ENCODE measurements at places on chromosomes 16 and 17.

- no peak for DNase-seq
Observed at GRCh38 chr17:77741109-77741508, 217.4 kb upstream of the TNRC6C start.

DNA sequence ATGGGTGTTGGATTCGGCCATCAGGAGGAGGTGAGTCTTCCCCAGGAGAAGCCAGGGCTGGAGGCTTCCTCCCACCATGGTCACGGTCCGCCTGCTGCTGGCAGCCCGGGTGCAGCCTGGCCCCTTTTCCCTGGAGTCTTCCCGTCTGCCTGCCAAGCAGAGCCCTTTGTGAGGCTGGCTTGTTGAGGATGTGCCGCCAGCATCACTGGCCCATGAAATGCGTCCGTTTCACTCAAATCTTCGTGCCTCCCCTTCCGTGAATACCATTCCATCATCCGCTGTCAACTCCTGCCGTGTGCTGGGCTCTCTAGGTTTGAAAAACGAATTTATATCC lies 9.6 kb downstream of the VPS4A start:
- DNase-seq, result no peak

DNA sequence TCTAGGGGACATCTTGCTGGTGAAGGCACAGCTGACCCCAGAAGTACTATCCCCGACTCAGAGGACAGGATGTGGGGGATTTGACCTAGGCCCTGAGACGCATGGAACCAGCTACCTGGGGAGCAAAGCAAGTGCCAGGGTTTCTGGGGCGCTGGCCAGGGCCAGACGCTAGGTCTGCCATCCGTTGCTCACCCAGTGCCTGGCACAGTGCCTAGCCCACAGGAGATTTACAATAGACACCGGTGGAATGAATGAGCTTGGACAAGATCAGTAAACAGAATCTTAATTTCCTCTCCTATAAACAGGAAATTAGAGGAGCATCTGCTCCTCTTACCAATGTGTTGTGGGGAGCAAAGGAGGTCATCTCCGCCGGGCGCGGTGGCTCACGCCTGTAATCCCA lies 5.0 kb downstream of the RPRML start:
- DNase-seq, result no peak

DNA sequence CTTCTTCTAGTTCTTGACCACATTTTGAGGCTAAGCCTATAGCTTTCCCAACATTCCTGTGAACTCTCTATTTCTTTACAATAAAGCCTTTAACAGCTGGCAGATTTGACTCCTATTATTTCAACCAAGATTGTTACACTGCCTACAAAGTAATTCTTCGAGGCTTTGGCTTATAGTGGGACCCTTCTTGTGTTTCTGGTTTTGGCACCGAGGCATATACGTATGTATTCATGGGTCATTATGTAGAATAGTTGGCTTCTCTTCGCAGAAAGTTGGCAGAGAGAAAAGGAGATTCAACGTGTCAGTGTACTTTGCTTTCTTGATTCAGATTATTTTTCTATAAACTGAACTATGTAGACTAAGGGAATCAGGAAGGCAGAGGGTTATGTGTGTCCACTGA lies 102.2 kb downstream of the ABCA8 start:
- DNase-seq, result no peak

- no peak for DNase-seq
Observed at GRCh38 chr16:67967183-67967957, 1.1 kb downstream of the SLC12A4 start.

GRCh38 chr17:5219536-5219935 lies 15.1 kb downstream of the SCIMP start:
- no peak for DNase-seq

DNA sequence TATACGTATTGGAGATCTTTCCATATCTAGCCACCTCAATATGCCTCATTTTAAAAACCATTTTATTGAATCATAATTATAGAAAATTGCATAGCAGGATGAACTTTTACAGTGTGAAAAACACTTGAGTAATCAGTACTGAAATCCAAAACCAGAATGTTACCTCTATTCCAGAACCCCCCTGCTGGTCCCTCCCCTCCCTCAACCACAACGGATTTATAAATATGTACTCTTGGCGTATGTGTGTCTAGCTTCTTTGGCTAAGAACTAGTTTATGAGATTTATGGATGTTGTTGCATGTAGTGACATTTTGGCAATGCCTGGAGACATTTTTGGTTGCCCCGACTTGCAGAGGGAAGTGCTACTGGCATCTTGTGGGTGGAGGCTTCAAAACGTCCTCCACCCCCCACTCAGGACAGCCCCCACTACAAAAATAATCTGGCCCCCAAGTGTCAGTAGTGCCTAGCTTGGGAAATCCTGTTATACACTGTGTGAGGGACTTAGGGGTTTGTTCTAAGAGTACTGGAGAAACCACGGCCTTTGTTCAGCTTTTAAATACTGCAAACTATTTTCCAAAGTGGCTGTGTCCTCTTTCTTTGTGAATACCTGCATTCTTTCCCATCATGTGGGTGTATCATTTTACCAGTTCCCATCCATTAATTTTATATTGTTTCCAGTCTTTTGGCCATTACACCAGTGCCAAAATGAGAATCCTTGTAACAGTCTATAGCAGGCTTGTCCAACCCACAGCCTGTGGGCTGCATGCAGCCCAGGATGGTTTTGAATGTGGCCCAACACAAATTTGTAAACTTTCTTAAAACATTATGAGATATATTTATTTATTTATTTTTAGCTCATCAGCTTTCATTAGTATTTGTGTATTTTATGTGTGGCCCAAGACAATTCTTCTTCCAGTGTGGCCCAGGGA lies 23.7 kb downstream of the ITPRIPL2 start:
- DNase-seq, result no peak

DNA sequence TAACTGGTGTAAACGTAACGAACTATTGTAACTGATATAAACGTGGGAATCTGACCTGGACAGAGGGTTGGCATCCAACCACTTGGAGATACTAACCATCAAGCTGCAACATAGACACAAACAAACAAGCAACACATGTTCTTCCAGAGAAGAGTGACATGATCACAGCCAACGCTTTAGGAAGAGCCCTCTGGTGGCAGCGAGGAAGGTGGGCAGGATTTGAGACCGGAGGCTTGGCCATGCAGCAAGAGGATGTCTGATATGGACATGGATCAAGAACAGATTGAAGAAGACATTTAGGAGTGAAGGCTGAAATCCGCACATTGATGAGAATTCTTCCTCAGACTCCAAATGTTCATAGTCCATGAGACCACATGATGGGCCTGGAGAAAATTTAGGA lies 40.3 kb upstream of the TNRC6A start:
- DNase-seq, result no peak

GRCh38 chr17:65559804-65560627 lies 1.4 kb downstream of the AXIN2 start:
- peak; percentile 41 for DNase-seq

DNA sequence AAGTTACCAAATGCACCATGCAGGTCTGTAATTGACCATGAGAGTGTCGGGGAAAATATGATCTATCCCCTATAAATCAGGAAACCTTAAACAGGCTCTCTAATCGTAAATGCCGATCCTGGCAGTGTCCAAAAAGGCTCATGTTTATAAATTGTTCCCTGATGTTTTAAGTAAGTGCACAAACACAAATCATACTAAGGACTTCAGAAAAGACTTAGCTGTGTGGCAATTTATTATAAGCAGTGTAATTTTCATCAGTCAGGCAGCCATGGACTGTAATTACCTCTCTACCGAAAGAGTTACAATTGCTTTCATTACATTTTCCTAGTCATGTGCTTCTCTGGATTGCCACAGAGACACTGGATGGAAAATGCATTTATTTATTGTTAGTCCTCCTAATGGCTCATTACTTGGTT lies 73.4 kb upstream of the COX10 start:
- DNase-seq, result no peak

GRCh38 chr16:18983565-18984434 lies at the start of gene TMC7:
Gene TMC7 (plus strand): TSS chr16:18983934. CDS start chr16:18984064, 130 bp downstream.
- DNase-seq, result no peak

DNA sequence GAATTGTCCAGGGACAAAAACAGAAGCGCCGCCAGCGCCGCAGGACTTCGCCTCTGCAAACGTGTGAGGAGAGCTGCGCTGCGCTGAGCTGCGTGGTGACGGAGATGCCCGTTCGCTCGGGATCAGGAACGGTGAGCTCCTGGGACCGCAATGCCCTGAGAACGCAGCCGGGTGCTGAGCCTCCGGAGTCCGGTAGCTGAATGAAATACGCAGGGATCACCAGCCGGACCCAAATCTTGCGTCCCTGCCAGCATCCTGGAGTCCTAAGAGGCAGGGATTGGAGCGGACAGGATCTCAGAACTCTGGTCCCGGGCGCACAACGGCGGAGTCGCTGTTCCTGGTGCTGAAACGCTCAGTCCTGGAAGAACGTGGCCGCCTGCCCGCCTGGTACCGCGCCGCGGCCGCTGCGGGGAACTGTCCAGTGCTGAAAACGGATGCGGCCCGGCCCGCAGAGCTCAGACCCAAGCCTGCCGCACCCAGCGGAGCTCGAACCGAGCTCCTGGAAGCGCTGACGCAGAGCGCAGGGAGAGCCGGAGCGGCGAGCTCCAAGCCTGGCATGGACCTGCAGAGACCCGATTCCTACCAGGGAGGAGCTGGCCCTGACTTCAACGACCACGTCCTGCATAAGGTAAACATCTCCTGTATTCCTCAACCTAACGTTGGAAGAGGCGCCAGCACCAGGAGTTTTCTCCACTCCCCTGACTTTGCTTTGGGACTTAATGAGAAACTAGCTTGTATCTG lies 41.5 kb downstream of the CD300LF start:
- DNase-seq, result peak; percentile 44

DNA sequence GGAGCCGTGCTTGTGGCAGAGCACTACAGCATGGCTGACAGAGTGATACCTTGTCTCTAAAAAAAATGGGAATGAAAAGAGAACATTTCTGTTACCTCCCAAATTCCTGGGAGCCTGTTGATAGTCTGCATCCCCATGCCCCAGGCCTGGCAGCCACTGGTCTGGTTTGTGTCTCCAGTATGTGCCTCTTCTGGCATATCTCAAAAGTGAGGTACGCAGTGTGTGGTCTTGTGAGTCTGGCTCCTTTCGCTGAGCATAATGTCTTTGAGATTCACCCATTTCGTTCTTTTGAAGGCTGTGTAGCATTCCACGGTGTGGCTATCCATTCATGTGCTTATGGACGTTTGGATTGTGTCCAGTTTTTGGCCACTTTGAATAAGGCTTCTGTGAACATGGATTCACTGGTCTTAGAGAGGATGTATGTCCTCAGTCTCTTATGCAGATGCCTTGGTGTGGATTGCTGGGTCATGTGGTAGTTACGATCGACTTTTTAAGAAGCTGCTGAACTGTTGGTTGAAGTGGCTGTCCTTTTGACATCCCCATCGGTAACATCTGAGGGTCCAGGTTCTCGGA lies 39.1 kb downstream of the PRMT7 start:
- DNase-seq, result no peak

GRCh38 chr17:61168506-61168905 lies 231.1 kb upstream of the TBX2 start:
- no peak for DNase-seq

DNA sequence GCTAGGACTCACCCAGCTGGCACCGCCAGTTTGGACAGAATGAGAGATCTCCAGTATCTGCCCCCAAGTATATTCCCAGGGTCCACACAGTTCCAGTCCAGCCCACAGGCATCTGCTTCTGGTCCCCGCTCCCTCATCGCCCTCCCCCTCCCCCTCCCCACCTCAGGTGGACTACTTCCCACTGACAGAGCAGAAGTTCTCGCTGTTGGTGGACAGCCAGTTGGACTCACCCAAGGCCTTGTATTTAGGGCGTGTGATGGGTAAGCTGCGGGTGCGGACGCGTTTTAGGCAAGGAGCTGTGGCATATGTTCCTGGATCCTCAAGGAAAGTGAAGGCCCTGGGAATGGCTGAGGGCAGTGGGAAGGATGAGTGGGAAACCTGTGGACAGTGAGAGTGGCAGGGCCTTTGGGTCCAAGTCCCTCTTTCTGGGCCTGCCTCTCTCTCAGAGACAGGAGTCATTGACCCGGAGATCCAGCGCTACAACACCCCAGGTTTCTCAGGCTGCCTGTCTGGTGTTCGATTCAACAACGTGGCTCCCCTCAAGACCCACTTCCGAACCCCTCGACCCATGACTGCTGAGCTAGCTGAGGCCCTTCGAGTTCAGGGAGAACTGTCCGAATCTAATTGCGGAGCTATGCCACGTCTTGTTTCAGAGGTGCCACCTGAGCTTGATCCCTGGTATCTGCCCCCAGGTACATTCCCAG lies 14.9 kb downstream of the CNTNAP1 start:
- no peak for DNase-seq

GRCh38 chr17:44960691-44961090 lies 7.4 kb downstream of the C1QL1 start:
- no peak for DNase-seq

- DNase-seq, result no peak
Observed at GRCh38 chr16:55271945-55272513, 52.0 kb upstream of the IRX6 start.

GRCh38 chr17:75594499-75595283 lies 7.1 kb downstream of the MYO15B start:
- DNase-seq, result no peak

GRCh38 chr16:27781195-27781524 lies 231.2 kb downstream of the KATNIP start:
- no peak for DNase-seq

DNA sequence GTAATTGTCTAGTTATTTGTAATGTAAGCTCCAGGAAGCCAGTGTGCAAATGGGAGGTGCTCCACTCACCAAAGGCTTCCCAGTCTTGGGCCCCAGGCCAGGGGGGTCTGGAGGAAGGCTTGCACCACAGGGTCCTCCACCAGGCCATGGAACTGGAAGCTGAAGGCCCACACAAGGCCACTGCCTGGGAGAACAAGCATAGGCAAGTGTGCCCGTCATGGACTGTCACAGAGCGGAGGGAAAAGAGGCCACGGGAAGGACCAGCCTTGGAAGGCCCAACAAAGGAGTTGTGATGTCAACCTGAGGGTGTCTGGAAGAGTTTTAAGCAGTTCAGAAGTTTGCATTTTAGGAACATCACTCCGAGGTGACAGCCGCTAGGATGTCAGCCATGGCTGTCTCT lies 3.0 kb upstream of the SRRM2 start:
- DNase-seq, result no peak

DNA sequence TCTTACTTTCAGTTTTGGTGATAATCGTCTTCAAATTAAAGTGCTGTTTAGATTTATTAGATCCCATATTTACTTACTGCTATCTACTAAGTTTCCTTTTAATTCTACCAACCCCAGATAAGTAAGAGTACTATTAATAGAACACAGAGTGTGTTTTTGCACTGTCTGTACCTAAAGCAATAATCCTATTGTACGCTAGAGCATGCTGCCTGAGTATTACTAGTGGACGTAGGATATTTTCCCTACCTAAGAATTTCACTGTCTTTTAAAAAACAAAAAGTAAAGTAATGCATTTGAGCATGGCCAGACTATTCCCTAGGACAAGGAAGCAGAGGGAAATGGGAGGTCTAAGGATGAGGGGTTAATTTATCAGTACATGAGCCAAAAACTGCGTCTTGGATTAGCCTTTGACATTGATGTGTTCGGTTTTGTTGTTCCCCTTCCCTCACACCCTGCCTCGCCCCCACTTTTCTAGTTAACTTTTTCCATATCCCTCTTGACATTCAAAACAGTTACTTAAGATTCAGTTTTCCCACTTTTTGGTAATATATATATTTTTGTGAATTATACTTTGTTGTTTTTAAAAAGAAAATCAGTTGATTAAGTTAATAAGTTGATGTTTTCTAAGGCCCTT lies 56.8 kb downstream of the HLF start:
- DNase-seq, result no peak

Data from memory B cell (primary cell).